Stimulated activated CD8-positive, alpha-beta memory T cell treated with anti-CD3 and anti-CD28 coated beads, Interleukin-2, amount 100 ng/mL, for 48 hours (primary cell): ENCODE measurements at places on chromosomes 16 and 17.

DNA sequence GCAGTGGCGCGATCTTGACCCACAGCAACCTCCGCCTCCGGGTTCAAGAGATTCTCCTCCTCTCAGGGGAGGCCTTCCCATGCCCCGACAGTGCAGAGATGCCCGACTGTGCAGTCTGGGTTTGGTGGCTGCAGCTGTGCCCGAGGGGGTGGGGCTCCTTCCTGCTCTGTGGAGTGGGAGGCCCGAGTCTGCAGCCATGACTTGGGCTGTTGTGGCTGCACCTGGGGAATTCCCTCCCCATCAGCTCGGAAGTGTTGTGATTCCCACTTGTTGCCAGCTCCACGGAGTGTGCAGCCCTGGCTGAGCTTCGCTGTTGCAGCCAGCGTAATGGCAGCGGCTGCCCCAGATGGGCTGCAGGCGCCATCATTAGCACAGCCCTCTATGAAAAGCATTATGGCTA is 66.4 kb upstream of the SMIM36 start:
- peak; percentile 8 for DNase-seq

GRCh38 chr16:4133897-4134372 is 17.7 kb upstream of the ADCY9 start:
- DNase-seq, result no peak

GRCh38 chr17:64585146-64585545 is 77.0 kb downstream of the SMURF2 start:
- no peak for DNase-seq

GRCh38 chr17:9330611-9331271 is 244.9 kb downstream of the STX8 start:
- DNase-seq, result no peak

GRCh38 chr16:26204138-26204537 is 512.4 kb downstream of the HS3ST4 start:
- no peak for DNase-seq

- DNase-seq, result no peak
Observed at GRCh38 chr16:23868136-23868535, 32.4 kb downstream of the PRKCB start.

DNA sequence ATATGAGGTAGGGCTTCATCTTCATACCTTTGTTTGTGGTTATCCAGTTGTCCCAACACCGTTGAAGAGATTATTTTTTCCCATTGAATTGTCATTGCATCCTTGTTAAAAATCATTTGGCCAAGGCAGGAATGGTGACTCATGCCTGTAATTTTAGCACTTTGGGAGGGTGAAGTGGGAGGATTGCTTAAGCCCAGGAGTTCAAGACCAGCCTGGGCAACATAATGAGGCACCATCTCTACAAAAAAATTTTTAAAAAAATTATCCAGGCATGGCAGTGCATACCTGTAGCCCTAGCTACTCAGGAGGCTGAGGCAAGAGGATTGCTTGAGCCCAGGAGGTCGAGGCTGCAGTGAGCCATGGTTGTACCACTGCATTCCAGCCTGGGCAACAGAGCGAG is 223.9 kb downstream of the TANC2 start:
- no peak for DNase-seq

DNA sequence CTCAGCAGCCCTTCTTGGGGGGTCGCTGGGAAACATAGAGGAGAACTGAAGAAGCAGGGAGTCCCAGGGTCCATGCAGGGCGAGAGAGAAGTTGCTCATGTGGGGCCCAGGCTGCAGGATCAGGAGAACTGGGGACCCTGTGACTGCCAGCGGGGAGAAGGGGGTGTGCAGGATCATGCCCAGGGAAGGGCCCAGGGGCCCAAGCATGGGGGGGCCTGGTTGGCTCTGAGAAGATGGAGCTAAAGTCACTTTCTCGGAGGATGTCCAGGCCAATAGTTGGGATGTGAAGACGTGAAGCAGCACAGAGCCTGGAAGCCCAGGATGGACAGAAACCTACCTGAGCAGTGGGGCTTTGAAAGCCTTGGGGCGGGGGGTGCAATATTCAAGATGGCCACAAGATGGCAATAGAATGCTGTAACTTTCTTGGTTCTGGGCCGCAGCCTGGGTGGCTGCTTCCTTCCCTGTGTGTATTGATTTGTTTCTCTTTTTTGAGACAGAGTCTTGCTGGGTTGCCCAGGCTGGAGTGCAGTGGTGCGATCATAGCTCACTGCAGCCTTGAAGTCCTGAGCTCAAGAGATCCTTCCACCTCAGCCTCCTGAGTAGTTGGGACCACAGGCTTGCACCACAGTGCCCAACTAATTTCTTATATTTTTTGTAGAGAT is 3.4 kb downstream of the STH start:
- peak; percentile 21 for DNase-seq

GRCh38 chr17:79484600-79485418 is 126.0 kb downstream of the RBFOX3 start:
- DNase-seq, result no peak

GRCh38 chr16:72458035-72458434 is 286.1 kb upstream of the PMFBP1 start:
- no peak for DNase-seq

DNA sequence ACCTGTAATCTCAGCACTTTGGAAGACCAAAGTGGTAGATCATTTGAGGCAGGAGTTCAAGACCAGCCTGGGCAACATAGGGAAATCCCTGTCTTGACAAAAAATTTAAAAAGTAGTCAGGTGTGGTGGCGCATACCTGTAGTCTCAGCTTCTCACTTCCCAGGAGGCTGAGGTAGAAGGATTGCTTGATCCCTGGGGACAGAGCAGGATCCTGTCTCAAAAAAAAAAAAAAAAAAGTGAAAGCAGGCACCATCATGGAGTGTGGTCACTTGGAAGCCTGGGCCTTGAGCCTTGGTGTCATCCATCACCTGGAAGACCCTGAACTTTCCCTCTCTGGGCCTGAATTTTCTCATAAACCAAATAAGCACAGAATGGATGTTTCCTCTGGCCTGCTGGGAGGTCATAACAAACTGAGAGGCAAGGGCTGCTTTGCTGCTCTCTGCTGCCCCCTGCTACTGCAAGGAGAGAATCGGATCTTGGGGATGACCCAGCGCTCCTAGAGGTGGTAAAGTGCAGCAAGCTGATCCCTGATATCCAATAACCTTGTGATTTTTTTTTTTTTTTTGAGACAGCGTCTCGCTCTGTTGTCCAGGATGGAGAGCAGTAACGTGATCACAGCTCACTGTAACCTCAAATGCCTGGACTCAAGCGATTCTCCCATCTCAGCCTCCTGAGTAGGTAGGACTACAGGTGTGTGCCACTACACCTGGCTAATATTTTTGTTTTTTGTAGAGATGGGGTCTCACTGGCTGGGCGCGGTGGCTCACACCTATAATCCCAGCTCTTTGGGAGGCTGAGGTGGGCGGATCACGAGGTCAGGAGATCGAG is 75.9 kb upstream of the RNU2-1 start:
- no peak for DNase-seq

GRCh38 chr17:72122010-72122764 is 1.4 kb downstream of the SOX9 start:
- DNase-seq, result no peak

DNA sequence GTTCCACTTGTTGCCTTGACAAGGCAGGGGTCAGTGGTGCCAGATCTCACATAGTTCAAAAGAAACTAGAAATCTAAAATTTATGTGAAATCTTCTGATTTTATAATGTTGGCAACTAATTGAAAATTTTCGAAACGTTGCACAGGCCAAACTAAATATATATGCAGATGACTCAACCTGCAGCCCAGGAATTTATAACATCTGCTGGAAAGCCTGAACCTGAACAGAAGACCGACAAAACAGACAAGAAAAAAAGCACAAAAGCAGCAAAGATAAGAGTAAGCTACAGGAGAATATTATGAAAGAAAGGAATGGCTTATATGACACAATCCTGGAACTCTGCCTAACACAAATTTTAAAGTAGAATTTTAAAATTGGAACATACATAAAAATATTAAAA is 207.6 kb downstream of the CEP112 start:
- no peak for DNase-seq

GRCh38 chr17:65456368-65457151 is 104.9 kb downstream of the AXIN2 start:
- DNase-seq, result no peak
